ENCODE measurements at places on chromosomes 7 and 10.

DNA sequence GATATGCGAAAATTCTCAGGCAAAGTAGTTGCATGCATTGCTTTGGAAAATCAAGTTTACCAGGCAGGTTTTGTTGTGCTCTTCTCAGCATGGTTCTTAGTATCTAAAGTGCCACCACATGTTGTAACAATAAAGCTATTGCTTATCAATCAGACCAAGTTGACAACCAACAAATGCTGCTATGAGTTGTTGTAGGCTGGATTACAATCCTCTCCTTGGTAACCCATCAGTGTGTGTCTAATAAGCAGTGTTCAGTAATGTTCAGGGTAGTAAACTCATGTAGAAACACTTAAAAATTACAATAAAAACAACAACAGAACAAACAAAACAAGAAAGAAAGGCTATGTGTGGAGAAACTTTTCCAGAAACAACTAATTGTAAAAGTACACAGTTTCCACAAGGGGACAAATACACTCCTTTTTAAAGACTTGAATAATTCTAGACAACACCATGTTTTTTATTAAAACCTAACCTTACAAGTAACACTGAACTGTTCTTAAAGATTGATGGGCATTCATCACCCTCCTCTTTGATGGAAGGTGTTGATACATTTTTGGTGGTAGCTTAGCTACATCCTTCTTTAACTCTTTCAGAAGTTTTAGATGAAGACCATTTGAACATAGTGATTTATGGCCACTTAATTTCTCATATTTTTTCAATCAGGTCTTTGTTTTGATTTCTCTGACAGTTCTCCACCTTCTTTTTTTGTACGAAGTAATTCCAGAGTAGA is 370.9 kb upstream of the SEMA3A start:
- no peak for DNase-seq

DNA sequence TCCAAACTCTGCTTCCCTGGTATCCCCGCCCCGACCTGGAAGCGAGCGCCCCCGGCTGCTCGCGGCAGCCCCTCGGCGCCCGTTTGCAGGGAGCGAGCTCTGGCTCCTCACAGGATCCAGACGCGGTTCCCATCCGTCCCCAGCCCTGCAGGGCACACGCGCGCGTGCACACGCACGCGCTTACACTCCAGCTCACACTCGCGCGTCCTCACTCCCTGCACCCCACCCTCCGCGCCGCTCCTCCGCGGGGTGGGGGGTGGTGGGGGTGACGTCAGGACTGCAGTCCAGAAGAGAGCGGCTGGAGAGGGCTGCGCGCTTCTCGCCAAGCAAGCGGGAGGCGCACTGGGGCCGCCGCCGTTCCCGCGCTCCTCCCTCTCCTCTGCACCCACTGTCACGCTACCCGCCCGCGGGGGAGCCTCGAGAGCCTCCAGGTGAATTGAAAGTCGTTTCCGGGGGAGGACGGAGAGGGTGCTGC is 255.6 kb downstream of the OTUD1 start:
- DNase-seq: peak; percentile 49

- no peak for DNase-seq
These were observed 24.2 kb downstream of the NCOA4 start for GRCh38 chr10:46006219-46006618.

- DNase-seq: no peak
These were observed 6.9 kb upstream of the PRKAG2 start for GRCh38 chr7:151883857-151884256.

- no peak for DNase-seq
These were observed 25.3 kb downstream of the SORCS1 start for GRCh38 chr10:107139237-107139636.

DNA sequence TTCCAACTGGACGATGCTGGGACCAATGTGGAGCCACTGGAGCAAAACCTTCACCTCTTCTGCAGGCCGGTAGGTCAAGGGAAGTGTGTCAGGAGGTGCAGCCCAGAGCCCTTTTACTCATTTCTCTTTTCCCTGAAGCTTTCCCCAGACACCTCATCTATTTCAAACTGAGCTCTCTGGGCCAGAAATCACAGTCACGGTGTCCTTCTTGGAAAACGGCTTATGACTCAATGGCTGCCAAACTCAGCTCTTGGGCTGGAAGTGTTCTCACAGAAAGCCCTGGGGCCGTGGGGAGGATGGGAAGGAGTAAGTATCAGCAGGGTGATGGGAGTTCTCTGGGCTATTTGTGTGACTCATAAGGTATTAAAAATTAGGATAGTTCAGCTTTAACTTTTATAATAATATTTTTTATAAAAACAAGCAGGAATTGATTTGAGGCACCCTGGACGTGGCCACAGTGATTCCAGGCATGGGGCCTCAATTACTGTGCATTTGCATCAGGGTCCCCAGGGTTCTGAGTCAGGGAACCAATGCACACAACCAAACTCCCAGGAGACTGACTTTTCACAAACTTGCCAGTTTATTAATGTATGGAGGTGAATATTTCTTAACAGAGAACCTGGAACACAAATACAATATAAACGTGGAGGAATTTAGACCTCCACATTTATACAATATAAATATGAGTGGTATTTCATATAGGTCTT is 187.4 kb upstream of the TMEM72 start:
- no peak for DNase-seq

DNA sequence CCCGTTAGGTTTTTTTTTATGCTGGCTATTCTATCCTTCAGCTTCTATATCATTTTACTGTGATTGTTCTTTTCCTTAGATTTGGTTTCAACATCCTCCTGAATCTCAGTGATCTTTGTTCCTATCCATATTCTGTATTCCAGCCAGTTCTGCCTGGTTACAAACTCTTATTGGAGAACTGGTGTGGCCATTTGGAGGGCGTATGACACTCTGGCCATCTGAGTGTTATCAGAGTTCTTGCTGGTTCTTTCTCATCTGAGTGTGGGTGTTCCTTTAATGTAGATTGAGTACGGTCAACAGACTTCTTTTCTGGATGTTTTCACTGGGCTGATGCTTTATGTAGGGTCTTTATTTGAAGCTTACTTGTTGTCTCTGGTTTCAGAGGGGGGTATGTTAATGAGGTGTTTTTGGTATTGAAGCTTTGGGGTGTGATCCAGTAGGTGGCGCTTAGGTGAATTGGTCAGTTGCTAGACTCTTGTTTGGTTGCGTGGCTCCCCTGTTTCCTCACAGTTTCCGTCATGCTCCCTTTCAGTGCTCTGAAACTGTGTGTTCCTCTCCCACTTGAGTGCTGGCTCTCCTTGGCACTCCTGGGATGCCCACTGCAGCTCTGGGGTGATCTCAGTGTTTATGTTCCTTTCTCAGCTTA is 80.7 kb downstream of the FANK1 start:
- no peak for DNase-seq

- DNase-seq: no peak
These were observed 111.5 kb downstream of the CCNY start for GRCh38 chr10:35447693-35448407.

GRCh38 chr7:91185771-91186170 is 78.5 kb upstream of the FZD1 start:
- DNase-seq: no peak

DNA sequence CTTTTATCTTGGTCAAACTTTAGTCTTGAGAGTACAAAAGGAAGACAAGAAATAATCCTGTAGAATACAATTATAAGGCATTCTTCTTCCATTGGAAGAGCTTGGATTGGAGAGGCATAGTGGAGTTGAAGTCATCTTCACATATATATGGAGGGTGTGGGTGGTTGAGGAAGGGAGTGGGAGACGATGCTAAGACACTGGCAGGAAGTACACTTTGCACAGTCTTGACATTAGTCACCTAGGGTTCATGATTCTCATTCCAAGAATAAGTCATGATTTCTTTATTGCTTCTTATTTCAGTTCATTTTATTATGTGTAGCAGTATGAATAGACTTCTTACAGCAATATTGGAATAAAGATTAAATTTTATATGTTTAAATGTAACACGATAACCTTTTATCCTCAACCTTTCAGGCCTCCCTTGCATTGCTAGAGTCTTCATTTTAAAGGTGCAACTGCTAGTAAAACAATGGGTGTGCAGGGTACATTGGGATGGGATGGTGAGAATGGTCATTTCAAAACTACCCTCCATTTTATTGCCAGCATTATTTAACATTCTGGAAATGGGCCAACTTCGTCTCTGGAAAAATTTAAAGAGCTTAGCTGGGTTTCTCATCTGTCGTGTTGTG is 12.3 kb upstream of the SLC26A3 start:
- no peak for DNase-seq

DNA sequence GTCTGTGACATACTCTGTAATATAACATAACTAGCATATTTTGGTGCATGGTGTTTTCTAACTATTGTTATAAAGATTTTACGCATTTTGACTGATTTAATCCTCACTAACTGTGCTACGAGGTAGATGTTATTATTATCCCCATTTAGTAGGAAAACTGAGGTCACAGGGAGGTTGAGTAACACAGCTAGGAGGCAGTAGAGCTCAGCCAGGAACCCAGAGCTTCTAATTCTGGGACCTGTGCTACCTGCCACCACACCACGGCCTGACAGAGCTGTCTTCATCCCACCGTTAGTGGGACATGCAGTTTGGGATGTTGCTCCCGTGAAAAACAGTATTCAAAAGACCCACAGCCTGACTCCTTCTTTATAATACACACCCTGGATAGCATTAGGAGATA is 962.5 kb downstream of the CNTNAP2 start:
- no peak for DNase-seq

GRCh38 chr10:14569274-14570060 is 205.2 kb downstream of the FAM107B start:
- no peak for DNase-seq

- DNase-seq: no peak
These were observed 128.4 kb upstream of the PHF14 start for GRCh38 chr7:10845225-10845624.

GRCh38 chr10:31070025-31070424 is 38.4 kb upstream of the ZNF438 start:
- no peak for DNase-seq

DNA sequence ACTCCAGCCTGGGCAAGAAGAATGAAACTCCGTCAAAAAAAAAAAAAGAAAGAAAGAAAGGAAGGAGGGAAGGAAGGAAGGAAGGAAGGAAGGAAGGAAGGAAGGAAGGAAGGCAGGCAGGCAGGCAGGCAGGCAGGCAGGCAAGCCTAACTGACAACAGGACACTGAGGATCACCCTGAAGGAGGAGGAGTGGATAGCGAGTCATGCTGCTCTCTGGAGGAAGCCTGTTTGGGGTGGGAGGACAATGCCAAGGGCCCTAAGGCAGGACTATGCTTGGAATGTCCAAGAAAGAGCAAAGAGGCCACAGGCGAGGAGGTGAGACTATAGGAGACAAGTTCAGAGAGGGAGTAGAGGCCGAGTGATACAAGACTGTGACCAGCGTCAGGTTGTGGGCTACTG is 107.0 kb upstream of the PARD3 start:
- DNase-seq: no peak

- no peak for DNase-seq
These were observed 54.0 kb downstream of the PWWP2B start for GRCh38 chr10:132450825-132451505.

GRCh38 chr10:96789571-96790108 is 42.5 kb upstream of the LCOR start:
- DNase-seq: no peak

- no peak for DNase-seq
These were observed 8.6 kb upstream of the MNX1 start for GRCh38 chr7:157018997-157019608.

DNA sequence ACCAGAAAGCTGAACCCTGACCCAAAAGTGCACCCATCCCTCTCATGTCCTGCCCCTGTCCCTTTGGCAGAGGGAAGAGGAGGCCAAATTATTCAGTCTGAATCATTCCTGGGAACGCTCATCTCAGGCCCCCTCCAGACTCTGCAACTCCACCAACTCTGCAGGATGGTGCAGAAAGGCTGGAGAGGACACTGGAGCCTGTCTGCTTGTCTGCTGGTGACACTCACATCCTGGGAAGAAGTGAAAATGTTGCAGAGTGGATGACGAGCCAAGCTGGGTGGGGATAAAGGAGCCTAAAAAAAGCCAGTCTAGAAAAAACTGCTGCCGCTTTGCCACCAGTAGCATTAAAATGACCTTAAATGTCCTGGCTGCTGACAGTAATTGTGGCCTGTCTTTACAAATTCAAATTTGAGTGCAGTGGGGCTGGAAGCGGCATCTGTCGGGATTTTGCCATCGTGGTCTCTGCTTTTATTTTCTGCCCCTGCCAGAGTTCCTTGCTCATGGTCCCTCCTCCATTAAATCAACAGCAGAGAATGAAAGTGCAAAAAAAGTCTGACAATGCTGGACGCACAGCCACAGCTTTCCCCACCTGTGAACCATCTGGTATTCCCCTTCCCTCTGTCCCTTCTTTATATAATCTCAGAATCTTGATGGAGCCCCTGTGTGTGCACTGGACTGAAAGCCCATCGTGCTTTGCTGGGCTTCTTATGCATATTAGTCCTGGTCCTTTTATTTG is 63.9 kb downstream of the STK17A start:
- DNase-seq: no peak

- no peak for DNase-seq
These were observed 3.8 kb downstream of the GPRIN2 start for GRCh38 chr10:46552526-46553237.

DNA sequence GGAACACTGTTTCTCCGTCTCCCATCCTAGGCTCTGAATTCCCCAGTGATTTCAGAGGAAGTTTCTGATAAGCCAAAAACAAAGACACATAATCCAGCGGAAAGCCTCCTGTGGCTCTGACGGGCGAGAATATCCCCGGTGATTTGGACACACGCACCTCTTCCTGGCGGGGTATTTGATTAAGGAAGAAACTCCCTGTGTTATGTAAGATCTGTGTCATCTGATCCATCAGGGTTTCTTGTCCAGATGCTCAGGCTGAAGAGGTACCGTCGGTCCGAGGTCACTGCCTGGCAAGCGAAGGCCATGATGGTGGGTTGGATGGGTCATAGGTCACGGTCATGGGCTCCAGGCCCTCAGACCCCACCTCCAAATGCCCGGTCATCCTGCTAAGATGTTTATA is 39.6 kb upstream of the DNAJB6 start:
- no peak for DNase-seq

DNA sequence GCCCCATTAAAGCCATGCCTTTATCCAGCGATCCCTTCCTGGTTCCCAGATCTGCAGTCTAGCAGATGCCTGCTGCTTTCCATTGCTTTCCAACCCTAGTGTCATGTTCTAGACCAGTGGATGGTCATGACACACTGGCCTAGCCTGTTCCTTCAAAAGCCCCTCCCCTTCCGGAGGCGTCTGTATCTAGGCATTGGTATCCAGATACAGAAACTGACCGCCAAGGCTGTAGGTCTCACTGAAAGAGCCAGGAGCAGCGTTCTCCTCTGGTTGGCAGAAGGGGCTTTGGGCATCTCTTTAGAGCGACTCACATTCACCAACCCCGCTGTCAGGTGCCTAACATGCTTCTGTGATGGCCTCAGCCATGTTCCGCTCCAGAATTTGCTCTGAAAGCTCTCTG is 22.6 kb downstream of the JCAD start:
- no peak for DNase-seq

DNA sequence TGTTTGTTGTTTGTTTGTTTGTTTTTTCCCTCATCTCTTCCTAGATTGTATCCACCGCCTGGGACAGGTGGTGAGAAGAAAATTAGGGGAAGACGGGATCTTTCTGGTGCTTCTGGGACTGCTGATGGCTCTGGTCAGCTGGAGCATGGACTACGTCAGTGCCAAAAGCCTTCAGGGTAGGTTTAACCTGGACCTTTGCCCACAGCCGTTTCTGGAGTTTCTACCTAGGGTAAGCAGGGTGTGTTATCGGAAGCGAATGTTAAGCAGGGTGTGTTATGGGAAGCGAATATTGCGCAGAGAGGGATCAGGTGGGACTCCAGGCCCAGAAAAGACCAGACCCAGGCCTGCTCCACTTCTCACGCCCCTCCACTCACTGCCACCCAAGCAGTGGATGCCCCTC is 4.7 kb downstream of the CLCN1 start:
- DNase-seq: no peak

GRCh38 chr10:50281210-50281966 is 30.1 kb upstream of the ASAH2 start:
- no peak for DNase-seq

GRCh38 chr7:50351267-50351666 is 46.8 kb downstream of the IKZF1 start:
- DNase-seq: no peak

All from right renal pelvis (tissue), 4 donors.